ENCODE measurements at places on chromosomes 1 and 21. TPM values are rescaled to one million over a fixed set of nuclear protein-coding genes. Genes with fewer than 3 reads are reported as not detected.

- DNase-seq: no peak
Observed at GRCh38 chr1:245683676-245684075, 528.9 kb downstream of the KIF26B start.

DNA sequence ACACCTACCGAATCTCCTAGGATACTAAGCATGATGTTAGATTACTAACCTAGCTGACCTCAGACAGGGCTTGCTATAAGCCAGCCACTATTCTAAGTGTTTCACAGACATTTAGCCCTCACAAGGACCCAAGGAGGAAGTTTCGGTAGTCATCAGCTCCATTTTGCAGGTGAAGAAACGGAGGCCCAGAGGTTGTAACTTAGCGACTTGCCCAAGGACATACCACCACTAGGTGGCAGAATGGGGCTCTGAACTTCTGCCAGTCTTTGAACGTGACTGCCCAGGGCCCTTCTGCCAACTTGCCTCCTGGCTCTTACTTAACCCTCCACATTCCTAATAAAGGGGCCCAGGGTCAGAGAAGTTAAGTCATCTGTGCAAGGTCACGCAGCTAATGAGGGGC is 283.5 kb downstream of the C1orf94 start:
- DNase-seq: peak; percentile 53

GRCh38 chr1:70509996-70510876 is 99.2 kb downstream of the CTH start:
- no peak for DNase-seq

DNA sequence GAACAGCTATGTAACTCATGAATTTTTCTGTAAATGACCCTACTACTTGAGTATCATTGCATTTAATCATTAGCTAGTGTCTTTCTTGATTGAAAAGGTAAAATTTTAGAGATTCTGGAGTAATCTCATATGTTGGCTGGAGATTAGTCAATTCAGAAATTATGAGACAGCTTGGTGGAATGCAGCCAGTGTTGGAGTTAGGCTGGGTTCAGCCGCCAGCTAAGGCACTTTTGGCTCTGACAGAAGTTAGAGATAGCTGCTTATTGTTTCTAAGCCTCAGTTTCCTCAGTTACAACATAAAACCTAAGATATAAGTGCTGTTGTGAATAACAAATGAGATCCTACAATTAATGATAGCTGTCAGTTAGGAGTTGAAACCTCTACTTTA is 49.4 kb downstream of the TBCE start:
- DNase-seq: no peak

DNA sequence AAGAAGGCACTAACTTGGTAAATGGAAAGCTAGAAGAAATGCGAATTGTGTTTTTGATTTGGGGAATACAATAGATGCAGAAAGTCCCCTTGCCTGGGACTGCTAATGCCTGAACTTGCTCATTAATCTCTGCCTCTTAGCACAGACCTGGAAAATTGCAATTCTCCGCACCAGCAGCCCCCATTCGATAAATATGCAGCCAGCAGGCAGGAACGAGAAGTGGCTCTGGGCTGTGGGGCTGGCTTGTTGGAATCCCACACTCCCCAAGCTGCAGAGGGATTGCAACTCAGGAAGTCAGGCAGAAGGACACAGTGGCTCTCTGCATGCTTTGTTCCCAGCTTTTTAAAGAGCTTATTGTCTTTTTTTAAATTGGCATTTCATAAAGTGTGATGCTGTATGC is 51.3 kb downstream of the PCP4 start:
- DNase-seq: no peak

GRCh38 chr1:220950576-220950975 is 71.3 kb downstream of the HLX start:
- DNase-seq: no peak

DNA sequence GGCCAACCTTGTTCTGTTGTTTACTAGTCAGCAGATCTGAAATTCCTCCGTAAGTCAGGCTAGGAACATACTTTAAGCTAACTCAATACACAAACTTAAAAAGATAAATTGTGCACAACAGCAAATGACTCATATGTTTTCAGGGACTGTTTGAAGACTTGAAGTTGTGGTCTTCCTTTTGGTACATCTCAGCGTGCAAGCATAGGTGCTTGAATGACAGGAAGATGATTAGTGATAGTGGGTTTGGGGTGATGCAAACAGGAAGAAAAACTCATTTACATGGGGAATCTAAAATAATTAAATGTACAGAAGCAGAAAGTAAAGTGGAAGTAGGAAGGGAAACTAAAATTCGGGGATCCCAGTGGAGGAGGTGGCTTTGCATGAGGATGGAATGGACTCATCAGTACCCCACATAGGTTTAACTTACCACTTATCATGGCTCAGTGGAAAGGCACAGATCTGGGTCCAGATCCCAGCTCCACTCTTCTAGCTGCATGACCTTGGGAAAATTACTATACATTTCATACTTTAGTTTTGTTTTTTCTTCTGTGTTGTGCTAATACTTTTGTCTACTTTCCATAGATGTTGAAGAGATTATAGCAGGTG is 122.3 kb downstream of the XCL2 start:
- DNase-seq: peak; percentile 31

GRCh38 chr1:15453734-15454133 is 2.8 kb upstream of the CELA2A start:
- DNase-seq: no peak

- no peak for DNase-seq
Observed at GRCh38 chr1:30969903-30970302, 61.3 kb upstream of the SDC3 start.

GRCh38 chr1:8976896-8977450 is 31.3 kb downstream of the CA6 start:
- DNase-seq: no peak

DNA sequence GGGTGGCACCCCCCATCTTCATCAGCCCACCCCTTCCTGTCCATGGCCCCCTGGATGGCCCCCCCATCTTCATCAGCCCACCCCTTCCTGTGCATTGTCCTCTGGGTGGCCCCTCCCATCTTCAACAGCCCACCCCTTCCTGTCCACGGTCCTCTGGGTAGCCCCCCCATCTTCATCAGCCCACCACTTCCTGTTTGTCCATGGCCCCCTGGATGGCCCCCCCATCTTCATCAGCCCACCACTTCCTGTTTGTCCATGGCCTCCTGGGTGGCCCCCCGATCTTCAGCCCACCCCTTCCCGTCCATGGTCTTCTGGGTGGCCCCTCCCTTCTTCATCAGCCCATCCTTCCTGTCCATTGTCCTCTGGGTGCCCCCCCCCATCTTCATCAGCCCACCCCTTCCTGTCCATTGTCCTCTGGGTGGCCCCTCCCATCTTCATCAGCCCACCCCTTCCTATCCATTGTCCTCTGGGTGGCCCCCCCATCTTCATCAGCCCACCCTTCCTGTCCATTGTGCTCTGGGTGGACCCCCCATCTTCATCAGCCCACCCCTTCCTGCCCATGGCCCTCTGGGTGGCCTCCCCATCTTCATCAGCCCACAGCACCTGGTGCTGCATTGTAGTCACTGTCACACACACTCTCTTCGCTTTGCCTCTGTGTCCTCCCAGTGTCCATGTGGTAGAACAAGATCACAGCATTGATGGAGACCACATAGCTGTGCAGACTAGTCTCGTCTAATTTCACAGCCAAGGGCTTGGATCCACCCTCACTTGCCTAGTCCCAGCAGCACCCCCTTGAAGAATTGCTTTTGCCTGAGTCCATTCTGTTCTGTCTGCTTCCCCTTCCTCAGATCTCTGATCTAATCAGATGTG is 95.9 kb downstream of the PCBP3 start:
- DNase-seq: no peak

GRCh38 chr1:62613325-62613727 is 16.0 kb downstream of the ANGPTL3 start:
- no peak for DNase-seq

DNA sequence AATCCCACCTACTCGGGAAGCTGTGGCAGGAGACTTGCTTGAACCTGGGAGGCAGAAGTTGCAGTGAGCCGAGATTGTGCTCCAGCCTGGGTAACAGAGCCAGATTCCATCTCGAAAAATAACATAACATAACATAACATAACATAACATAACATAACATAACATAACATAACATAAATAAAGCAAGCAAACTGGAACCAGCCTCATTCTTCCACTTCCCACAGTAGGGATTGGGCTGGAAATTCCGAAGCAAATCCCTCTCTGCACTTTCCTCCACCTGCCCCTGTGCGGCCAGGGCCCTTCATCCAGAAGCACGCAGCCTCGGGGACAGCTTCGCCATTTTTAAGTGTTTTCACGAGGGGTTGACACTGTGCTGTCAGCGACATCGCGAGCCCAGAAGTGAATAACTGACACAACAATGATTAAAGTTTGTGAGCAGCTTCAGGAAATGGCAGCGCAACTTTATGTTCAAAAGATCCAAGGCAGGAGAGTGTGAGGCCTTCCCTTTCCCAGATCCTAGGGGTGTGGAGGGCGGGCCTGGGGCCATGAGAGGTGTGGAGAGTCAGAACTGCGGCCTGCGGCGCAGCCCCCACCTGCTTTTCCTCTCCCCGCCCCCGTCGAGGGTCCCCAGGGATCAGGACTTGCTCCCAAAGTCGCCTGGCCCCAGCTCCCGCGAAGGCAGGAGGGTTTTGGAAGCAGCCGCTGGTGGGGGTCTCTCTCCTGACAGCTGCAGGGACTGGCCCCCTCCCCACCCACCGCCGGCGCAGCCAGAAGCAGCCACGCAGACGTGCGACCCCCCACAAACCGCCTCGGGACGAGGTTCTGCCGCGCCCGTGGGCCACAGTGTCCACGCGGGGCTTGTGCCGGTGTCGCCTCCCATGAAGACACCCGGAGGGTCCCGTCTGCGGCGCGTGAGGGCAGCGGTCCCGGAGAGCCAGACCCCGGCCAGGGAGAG is 651 bp upstream of the GABRD start:
- DNase-seq: no peak

GRCh38 chr21:39452970-39453342 is 1.2 kb downstream of the SH3BGR start:
- no peak for DNase-seq

GRCh38 chr1:58045094-58045705 is 501.3 kb downstream of the OMA1 start:
- DNase-seq: no peak

GRCh38 chr1:93016171-93016570 is 54.9 kb upstream of the DIPK1A start:
- DNase-seq: no peak

DNA sequence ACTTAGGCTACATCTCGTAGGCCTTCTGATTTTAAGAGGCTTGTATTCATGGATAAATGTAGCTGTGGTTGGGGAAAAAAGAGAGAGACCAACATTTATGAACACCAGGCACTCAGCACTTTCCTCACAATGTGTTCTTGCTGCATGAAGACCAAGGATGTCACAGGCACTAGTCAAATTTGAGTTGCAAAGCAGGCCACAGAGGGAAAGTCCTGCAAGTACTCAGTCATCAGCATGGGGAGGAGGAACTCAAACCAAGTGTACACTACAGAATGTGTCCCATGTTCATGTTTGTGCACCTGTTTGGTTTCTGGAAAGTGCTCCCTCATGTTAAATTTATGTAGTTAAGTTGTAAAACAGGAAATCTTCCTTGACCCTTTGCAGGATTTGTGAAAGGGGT is 8.7 kb upstream of the MAP3K7CL start:
- DNase-seq: no peak

- DNase-seq: no peak
Observed at GRCh38 chr1:16721871-16722641, 18.3 kb upstream of the RNU1-4 start.

GRCh38 chr1:25747046-25747719 is 52.8 kb upstream of the SELENON start:
- DNase-seq: no peak

DNA sequence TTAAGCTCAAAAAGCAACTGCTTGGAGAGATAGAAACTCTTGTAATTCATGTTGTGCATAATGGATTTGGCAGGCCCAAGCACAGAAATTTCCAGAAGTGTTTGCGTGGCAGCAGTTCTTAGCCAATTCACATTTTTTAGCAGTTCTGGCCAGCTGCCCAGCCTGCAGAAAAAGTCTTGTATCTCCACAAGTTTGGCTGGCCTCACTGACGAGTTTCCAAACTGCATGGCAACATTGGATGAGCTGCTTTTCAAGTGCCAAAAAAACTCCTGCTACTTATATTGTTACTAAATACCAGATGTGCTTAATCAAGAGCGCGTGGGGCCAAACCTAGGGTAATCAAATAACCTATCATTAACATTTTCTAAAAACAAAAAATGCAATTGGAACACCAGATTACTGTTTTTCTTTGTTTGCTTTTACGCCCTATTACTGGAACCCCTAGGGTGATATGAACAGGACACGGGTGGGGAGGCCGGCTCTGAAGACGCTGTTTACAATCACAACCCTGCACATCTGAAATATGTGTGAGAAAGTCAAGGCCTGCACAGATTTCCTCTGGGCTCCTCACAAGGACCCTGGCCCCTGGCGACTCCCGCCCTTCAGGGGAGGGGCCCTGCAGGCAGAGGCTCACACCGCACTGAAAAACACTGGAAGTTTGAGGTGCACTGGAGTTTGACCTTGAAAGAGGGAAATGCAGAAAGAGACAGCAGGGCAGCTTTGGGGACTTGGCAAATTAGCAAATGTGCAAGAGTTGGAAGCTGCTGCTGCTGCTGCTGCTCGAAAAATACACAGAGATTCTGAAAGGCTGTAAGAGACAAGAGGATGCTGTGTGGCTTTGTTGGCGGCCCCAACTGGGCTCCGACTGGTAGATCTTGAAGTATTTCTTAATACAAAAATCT is 55.2 kb upstream of the TARBP1 start:
- DNase-seq: no peak

DNA sequence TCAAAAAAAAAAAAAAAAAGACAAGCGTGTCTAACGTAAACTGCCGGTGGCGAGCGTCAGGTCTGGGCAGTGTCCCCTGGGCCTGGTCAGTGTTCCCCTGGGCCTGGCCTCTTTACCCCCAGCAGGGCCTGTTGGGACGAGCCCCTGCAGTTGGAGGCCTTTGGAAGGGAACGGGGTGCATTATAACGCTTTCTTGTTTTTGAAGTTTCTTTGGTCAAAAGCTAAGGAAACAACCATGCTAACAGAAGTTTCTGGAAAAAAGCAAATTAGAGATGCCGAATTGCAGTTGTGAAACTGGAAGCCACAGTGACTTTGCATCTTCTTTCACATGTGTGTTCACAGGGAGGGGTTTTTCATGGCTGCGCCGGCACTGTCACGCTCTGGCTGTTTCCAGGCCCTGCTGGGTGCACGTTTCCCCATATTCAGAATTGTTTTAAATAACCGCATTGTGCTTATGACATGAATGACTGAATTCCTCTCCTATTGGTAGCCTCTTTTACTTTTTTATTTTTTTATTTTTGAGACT is 16.0 kb downstream of the RRP1 start:
- no peak for DNase-seq

DNA sequence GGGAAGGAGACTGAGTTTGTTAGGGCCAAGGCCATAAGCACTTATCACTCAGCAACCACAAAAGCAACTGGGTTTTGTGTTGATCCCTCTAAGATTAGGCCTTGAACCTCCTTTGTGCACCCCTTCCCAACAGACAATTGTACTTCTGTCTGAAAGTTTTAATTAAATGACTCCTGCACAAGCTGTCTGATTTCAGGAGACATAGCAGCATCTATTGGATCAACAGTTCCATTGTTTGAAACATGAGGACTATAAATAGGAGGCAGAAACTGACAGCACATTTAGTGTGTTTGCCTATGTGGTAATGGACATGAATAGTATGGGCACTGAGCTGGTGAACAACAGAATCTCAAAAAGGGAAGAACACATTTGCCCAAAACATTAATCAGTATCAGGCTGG is 167.3 kb upstream of the KCNJ6 start:
- DNase-seq: no peak

Gene LCE3E
- total RNA-seq: not detected

Gene COL8A2
- 0.09 TPM for total RNA-seq

Gene RGS7
- not detected for total RNA-seq

Gene HUNK
- total RNA-seq: 0.35 TPM

Gene ITLN1
- not detected for total RNA-seq

Gene AMPD1
- total RNA-seq: not detected

Gene PGLYRP4
- 0.29 TPM for total RNA-seq

Gene ACAP3
- 37.9 TPM for total RNA-seq

Gene KRTAP21-2
- total RNA-seq: not detected

Gene FAM72A
- 46.0 TPM for total RNA-seq
